ENCODE measurements at places on chromosomes 5 and 9.

GRCh38 chr5:64417390-64417789, 88.4 kb upstream of the RGS7BP start:
- DNase-seq: no peak

- peak; percentile 31 for DNase-seq
Observed at GRCh38 chr9:124133727-124134126, 122.2 kb downstream of the LHX2 start.

GRCh38 chr9:96782235-96782634, 4.3 kb upstream of the ZNF510 start:
- no peak for DNase-seq

- no peak for DNase-seq
Observed at GRCh38 chr5:119389288-119390030, 33.6 kb downstream of the TNFAIP8 start.

DNA sequence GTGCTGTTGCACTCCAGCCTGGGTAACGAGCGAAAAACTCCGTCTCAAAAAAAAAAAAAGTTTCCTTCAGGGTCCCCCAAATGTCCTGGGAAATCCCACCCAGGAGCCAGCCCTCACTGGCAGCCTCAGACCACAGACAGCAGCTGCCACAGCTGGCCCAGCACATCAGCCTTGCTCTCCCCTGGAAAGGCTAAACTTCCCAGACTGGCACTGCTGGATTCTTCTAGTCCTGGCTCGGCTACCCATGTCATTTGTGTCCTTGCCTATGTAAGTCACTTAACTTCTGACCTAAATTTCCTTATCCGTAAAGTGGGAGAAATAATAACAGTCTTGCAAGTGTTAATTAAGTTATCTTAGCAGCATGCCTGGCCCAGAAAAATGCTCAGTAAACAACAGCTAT, 8.6 kb upstream of the PRRC2B start:
- DNase-seq: no peak

DNA sequence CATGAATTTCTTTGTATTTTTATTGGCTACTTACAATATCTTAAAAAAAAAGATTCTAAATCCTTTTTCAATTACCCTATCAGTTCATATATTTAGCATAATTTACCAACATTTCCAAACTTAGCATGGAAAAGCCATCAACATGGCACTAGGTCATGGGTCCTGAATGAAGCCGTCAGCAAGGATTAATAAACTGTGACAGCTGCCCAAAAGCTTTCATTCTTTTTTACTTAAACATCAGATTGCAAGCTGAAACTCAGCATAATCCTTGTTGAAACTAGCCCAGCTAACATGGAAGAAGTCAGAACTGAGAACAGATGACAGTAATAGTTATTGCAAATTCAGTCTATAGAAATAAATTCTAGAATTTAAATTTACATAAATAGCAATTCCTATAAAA, 209.8 kb downstream of the ADAMTS6 start:
- DNase-seq: no peak

- no peak for DNase-seq
Observed at GRCh38 chr5:152956943-152957613, 533.4 kb upstream of the GRIA1 start.

GRCh38 chr5:38607930-38608564, 51.6 kb upstream of the LIFR start:
- DNase-seq: peak; percentile 34

- no peak for DNase-seq
Observed at GRCh38 chr5:112064271-112064701, 307.3 kb upstream of the NREP start.

DNA sequence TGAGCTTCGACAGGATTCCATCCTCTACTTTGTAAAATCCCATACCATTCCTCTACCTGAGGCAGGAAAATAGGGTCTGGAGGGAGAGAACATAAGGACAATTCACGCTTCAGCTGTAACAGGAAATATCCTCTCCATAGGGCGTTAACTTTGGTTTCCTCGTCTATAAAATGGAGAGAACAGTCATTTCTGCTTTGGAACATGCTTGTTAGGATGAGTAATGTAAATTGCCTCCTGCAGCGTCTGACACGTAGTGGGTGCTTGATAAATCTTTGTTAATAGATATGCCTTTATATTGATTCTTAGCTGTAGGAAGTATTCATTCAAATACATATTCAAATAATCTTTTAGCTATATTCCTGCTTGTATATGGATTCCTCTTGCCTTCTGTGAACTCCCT, 711 bp upstream of the SUB1 start:
- no peak for DNase-seq

DNA sequence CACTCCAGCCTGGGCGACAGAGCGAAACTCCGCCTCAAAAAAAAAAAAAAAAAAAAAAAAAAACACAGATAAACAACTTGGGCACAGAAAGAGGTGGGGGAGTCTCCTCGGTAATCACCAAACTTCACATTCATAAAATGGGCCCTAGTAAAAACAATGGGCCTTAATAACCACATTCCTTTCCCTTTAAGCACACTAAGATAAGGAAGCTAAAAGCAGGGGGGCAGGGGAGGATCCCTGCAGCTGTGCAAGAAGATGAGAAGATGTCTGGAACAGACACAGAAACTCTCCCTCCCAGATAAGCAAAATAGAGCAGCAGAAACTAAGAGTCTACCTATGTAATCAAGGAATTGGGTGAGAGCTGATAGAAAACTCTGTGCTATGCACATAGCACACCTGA, 111.2 kb upstream of the FAM174A start:
- no peak for DNase-seq

GRCh38 chr5:120073722-120074121, 390.4 kb upstream of the PRR16 start:
- DNase-seq: no peak

GRCh38 chr5:132473668-132474067, 16.9 kb downstream of the IRF1 start:
- no peak for DNase-seq

GRCh38 chr9:134429481-134429880, 103.2 kb downstream of the RXRA start:
- no peak for DNase-seq

- no peak for DNase-seq
Observed at GRCh38 chr5:1203311-1203967, 2.0 kb downstream of the SLC6A19 start.

- DNase-seq: no peak
Observed at GRCh38 chr9:83707518-83707767, 315 bp downstream of the UBQLN1 start.

- no peak for DNase-seq
Observed at GRCh38 chr5:120229036-120229435, 235.1 kb upstream of the PRR16 start.

- no peak for DNase-seq
Observed at GRCh38 chr9:132141948-132142594, 19.8 kb upstream of the NTNG2 start.

DNA sequence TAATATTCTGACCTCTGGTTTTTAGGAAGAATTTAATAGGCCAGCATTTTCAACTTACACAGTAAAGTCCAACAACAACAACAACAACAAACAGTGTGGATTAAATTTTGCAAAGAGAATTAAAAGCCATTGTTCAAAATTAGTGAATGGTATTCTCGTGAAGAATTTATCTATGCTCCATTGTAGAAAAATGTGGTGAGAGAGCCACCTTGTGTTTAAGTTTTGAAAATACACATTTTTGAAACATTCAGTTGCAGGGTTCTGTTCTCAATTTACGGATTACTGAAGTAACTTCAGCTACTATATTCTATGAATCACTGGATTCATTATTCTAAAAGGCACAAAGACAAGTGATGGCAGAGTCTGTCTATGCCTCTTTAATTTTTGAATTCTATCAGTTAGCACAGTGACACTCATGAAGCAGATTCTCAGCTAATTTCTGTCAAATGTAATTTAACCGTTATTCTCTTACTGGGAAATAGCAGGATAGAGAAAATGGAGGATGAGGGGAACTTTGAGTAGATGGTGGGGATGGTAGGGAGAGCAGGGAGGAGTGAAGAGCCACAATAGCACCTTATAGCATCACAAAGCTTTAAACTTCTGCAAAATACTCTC, 11.0 kb downstream of the CCDC152 start:
- no peak for DNase-seq

DNA sequence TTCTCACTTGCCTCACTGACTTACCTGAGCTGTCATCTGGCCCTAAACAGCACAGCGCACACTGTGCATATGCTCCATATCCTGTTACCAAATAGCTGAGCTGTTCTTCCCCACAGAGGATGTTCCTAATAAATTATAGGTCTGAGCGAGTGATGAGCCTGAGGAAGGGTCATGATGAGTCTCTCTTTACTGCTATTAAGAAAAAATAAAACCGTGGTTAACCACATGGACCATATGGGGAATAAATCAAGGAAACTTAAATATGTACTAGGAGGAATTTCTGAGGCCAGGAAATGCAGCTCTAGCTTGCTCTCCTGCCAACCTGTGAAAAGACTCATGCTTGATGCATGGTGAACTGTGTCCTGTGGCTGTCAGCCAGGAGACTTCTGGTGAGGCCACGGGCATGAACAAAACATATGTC, 424.8 kb upstream of the DMAC1 start:
- DNase-seq: no peak

DNA sequence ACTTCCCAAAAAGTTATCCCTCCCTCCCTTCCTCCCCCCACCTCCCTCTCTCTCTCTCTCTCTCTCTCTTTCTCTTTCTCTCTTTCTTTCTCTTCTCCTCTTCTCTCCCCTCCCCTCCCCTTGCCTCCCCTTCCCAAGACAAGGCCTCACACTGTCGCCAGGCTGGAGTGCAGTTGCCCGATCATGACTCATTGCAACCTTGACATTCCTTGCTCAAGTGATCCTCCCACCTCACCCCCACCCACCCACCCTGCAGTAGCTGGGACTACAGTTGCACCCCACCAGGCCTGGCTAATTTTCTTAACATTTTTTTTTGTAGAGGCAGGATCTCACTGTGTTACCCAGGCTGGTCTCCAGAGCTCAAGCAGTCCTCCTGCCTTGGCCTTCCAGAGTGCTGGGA, 32.8 kb downstream of the VPS13A start:
- DNase-seq: no peak

GRCh38 chr9:73074176-73074708, 77.4 kb upstream of the ANXA1 start:
- no peak for DNase-seq

DNA sequence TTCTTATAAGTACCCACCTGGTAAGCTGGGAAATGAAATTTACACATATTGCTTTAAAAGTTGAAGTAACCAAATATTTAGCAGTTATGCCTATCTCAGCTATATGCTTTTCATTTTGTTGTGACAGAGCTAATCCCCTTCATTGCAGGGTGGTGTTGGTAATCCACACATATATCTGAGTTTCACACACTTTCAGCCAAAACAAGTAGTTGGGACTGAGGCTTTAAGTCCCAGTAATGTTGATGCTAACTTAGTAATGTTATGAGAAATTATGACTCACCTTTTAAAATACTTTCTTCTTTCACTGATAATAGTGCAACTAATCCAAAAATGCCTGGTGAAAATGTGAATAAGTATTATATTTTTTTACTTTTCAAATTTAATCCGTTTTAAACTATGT, 19.2 kb upstream of the RICTOR start:
- no peak for DNase-seq

GRCh38 chr5:151684690-151685361, 1.9 kb downstream of the SPARC start:
- DNase-seq: no peak

DNA sequence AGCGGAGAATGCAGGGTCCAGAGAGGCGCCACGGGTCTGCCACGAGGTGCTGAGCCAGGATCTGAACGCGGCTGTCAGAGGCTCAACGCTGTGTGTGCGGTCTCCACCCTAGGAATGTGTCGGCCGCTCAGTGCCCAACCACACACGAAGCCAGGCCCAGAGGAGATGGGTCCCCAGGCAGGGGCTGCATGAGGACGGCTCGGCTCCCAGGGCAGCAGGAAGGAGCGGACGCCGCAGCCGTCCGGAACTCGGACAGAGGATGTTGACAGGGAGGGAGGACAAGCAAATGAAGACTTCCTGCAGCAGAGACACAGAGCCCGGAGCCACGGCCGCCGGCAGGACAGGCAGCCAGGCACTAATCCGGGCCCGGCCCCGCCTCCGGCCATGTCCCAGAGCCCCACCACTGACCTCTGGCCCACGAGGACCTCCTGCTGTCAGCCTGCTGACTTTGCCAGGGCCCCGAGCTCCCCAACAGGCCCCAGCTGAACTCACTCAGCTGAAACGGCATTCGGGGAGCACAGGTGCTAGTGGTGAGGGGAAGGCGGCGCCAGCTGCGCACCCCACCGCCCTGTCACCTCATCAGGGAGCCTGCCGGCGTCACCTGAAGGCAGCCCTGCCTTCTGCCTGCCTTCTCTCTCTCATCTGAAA, 12.7 kb downstream of the VAV2 start:
- DNase-seq: peak; percentile 54

DNA sequence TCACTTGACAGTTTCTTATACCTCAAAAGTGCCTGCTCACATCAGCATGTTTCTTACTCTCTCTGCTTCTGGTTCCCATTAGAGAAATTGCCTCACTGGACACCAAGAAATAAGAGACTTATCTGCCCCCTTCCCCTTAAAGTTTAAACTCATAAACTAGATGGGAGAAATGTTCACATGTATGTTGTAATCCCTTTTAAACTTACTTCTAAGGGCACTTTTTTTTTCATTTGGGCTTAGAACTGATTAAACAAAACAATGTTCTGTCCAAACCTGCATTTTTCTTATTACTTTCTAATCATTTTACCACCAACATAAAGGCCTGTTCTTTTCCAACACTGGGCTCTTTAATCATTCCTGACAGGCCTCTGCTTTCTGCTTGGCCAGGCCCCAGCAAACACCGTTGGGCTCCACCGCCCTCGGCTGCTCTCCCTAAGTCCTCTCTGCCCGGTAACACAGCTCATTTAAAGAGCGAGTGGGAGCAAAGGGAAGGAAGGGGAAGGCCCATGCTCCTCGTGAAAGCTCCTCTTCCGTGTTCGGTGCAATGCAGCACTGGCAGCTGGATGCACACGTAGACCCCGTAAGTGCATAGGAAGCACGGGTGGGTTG, 53.4 kb downstream of the ROR2 start:
- peak; percentile 76 for DNase-seq

DNA sequence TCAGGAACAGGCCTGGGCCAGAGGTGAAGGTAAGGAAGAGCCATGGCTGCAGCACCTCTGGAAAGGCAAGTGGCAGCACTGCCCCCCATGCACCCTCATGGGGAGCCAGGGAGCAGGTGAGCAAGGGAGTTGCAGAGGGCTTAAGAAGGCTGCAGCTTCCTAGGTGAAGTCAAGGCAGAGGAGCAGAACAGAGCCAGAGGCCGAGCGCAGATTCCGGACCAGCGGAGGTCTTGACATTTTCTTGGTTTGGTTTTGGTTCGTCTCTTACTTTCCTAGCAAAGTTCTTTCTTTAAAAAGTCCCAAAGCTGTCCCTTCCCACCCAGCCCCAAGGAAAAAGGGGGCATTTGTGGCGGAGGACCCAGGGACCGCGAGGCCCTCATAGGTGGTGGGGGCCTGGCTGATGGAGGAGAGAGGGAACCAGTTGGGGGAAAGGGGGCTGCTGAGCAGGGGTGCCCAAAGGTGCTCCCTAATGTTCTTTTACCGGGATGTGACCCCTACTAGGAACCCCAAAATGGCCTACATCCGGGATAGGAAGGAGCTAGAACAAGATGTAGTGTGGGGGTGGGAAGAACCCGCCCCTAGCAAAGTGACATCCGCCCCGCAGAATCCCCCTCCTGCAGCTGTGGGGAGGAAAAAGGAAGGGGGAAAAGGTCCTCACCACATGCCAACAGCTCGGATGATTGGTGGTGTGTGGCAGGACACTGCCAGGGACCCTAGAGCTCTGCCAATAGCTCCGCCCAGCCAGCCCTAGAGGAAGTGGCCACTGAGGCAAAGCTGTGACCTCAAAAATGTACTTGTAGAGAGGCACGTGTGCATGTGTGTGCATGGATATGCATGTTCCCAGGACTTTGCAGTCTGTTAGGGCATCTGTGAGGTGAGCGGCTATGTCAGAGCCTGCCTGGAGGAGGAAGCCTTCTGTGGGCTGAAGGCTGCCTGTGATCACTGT, 914 bp upstream of the CD72 start:
- peak; percentile 73 for DNase-seq

- no peak for DNase-seq
Observed at GRCh38 chr5:127343866-127344265, 53.3 kb downstream of the MEGF10 start.

All from body of pancreas (tissue), 4 donors.